Stimulated activated CD4-positive, alpha-beta T cell treated with anti-CD3 and anti-CD28 coated beads, Interleukin-1b, Interleukin-23, amount 100 ng/mL, for 1 hour (primary cell): ENCODE measurements at places on chromosomes 12 and 14.

GRCh38 chr12:125124320-125124966, 59.2 kb downstream of the AACS start:
- DNase-seq = no peak

DNA sequence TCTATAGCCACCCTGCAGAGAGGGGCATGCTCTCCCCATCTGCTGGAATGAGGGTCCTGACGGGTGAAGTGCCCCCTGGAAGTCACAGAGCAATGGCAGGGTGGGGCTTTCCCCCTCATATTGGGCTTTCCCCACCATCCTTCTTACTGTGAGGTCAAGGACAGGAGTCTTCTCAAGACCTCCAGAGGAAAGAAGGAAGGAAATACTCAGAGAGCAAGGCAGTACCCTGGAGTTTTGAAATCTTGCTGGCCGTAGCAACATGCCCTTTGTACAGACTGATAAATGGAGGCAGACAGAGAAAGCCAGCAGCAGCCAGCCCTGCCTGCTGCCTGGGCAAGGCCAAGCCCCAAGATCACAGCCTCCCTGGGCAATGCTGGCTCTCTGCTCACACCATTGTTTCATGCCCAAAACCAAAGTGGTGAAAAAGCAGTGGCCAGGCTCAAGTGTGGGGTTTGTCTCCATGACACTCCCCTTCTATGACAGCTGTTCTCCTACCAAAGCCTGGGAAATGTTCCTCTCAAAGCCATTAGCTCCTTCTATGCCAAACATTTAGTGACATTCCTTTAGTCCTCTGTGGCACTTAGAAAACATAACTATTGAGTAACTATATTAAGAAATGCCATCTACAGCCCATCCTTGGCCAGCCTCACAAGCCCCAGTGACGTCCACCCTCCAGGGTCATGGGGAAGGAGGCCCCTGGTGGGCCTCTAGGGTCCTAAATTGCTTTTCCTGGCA, 13.2 kb upstream of the ITPK1 start:
- no peak for DNase-seq

- DNase-seq = no peak
Measured at GRCh38 chr14:55188686-55189295, 2.6 kb downstream of the DLGAP5 start.

- DNase-seq = no peak
Measured at GRCh38 chr12:128025589-128026245, 241.3 kb upstream of the TMEM132C start.

DNA sequence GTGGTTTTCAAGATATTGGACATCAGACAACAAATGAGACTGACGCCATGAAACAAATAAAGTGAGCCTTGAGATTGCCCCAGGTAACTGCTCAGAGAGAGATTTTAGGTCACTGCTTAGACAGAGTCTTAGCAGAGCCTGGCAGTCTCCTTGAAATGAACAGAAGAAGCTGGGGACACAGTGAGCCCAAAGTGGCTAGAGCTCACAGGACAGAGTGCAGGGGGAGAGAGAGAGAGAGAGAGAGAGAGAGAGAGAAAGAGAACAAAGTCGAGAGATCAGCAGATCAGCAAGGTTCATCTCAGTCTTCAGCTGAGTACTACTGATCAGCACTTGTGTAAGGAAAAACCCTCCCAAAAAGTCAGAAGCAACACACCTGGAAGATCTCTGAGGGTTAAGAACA, 147.4 kb downstream of the RMST start:
- DNase-seq = no peak

DNA sequence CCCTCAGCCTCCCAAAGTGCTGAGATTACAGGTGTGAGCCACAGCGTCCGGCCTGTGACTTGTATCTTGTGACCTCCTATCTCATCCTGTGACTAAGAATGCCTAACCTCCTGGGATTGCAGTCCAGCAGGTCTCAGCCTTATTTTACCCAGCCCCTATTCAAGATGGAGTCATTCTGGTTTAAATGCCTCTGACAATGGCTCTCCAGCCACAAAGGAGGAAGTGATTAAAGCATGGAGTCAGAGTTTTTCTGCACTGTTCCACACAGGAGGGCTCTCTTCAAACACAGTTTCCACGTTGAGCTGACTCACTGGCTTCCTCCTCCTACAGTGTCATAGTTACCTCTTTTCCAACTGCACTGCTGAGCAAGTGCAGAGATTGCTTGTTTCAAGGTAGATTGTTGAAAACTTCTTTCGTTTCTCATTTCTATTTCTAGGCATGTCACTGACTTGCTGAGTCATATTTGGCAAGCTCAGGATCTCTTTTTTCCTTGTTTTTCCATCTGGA, 383.8 kb downstream of the PCNX1 start:
- no peak for DNase-seq

DNA sequence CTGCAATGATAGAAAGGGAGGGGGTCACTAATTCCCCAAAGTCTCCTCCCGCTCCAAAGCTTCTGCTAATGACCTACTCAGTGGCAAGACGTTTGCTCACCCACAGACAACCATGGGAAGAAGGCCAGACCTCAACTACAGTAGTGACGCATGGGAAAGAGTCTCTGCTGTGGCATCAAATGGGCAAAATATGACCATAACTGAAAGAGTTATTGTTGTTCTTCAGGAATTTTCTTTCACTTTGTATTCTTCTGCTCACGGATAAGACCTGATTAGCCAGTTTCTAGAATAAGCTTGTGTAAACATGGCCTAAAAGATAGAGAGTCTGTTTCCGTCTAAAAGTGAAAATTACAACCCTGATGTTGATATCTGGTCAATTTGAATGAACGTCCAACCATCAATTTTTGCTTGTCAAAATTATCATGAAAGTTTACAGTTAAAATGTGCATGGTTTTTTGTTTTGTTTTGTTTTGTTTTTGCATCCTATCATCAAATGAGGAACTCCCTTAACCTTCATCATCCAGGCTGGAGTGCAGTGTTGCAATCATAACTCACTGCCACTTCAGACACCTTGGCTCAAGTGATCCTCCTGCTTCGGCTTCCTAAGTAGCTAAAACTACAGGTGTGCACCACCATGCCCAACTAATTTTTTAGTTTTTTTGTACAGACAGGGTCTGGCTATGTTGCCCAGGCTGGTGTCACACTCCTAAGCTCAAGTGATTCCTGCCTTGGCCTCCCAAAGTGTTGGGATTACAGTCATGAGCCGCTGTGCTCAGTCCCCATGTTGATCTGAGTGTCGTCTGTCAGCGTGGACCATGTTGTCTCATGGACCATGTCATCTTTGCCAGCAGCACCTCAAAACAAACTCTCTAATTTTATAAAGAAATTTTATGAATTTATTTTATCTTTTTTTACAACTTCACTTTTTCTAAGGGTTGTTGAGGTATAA, 7.0 kb downstream of the KRT6B start:
- DNase-seq = no peak

- DNase-seq = no peak
Measured at GRCh38 chr12:3263939-3264922, 187.1 kb downstream of the TSPAN9 start.

- no peak for DNase-seq
Measured at GRCh38 chr14:63249092-63249491, 44.8 kb downstream of the RHOJ start.

GRCh38 chr12:89825591-89826449, 117.2 kb upstream of the ATP2B1 start:
- DNase-seq = no peak

DNA sequence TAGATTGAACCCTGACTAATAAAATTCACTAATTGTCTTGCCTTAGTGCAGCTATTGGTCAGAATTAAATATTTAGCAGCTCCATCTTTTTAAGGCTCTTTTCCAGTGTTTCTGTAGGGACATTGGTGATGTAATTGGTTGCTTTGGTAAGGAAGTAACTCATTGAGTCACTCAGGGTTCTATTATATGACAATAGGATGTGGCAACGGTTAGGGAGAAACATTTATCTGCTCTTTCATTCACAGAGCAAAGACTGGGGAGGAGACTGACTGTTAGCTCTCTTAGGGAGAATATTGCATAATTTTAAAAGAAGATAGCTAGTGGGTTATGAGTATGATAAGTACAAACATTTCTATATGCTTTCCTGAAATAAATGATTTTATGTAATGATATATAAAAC, 616.5 kb downstream of the TRHDE start:
- DNase-seq = no peak

DNA sequence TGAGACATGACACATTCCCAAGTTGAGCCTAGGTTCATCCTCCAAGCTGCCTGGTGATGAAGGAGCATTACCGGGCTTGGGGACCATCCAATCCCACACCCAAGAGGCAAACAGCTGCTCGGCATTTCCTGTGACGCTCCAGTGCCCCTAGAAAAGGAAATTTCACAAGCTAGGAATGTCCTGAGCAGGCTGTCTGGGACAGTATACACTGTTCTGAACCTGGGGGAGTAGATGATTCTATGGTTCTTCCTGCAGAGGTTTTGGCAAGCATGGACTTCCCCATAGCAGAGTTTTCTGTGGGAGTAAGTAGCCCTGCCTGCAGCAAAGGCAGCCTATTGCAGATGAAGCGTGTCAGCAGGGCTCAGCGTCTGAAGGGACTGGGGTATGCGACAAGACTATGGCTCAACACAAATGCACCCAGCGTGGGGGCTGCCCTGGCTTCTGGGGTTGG, 47.4 kb upstream of the SRSF5 start:
- no peak for DNase-seq

- DNase-seq = no peak
Measured at GRCh38 chr12:2397356-2398045, 344.7 kb downstream of the CACNA1C start.

GRCh38 chr12:128240745-128241144, 26.2 kb upstream of the TMEM132C start:
- DNase-seq = no peak

DNA sequence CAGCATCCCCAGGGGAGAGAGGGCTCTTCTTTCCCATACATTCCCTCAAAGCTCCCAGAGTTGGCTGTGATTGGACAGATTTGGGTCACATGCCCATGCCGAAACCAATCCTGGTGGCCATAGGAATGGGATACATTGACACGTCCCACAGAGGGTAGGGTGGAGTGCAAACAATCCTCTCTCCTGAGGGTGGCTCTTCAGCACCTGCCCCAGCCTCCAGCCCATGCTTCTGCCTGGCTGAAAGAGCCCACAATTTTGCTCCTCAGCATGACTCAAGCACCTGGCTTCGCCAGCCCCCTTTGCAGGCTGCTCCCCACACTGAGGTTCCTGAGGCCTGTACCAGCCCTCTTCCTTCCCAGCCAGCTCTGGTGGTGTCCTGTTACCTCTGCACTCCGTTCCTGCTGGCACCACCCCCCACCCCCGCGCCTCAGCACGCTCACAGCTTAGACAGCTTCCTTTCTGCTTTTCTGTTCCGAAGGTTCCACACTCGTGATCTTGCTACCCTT, 71.7 kb downstream of the CCDC92 start:
- no peak for DNase-seq

DNA sequence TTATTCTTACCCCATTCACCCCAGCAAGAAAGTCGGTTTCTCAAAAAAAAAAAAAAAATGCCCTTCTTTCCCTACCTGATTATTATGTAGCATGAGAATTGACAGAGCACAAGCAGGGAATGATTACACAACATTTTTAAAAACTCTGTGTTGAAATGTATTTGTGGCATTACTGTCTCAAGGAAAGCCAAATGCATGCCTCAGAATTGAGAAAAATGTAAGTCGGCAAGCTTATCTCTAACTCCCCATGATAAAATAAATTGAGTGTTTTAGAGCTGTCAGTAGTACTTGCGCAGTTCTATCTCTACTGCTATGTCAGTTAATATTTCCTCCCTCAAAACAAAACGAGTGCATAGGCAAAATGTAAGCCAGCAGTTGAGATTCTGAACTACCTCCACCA, 25.7 kb downstream of the ANO4 start:
- DNase-seq = no peak

GRCh38 chr12:65446901-65447300, 168.4 kb downstream of the MSRB3 start:
- no peak for DNase-seq

DNA sequence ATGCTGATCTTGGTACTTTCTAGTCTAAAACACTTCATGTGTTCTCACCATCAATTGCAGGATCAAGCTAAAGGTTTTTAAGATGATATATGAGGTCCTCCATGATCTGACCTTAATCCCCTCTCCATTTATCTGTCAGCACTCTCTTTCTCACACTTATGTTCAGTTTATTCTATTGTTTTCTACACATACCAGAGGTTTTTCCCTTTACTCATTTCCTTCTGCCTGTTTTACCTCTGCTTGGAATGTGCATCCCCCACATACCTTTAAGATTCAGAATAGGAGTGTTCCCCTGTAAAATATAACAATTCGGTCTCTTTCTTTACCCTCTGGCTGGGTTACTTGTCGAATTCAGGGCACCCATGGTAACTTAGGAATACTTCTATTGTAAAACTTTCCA, 219.1 kb upstream of the PKP2 start:
- no peak for DNase-seq

- no peak for DNase-seq
Measured at GRCh38 chr12:67909681-67910080, 79.6 kb upstream of the IFNG-AS1 start.

- no peak for DNase-seq
Measured at GRCh38 chr14:100116134-100116533, 43.3 kb downstream of the DEGS2 start.

DNA sequence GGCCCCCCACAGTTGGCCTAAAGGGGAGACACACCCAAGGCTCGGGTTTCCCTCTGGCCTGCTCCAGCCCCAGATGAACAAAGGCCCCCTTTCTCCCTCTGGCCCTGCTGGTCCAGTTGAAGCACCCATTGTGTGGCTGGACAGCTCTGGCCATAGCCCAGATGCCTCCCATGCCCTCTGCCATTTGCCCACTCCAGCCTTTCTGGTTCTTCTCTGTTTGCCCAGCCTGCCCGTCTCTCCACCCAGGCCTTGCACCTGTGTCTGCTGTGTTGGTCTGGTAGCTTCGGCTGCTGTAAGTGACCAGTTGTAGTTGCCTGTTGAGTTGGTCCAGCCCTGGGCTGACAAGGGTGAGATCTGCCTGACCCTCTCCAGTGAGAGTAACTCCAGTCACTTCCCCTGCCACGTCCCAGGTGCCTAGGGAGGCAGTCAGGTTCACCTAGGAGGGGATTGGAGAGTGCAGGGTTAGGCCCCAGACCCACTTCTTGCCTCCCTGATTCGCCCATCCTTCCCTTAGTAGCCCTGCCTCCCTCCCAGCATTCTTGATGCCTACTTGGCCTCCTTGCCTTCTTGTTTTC, 3.0 kb downstream of the B4GALNT1 start:
- DNase-seq = no peak

- no peak for DNase-seq
Measured at GRCh38 chr14:24937300-24937699, 112.6 kb downstream of the STXBP6 start.

DNA sequence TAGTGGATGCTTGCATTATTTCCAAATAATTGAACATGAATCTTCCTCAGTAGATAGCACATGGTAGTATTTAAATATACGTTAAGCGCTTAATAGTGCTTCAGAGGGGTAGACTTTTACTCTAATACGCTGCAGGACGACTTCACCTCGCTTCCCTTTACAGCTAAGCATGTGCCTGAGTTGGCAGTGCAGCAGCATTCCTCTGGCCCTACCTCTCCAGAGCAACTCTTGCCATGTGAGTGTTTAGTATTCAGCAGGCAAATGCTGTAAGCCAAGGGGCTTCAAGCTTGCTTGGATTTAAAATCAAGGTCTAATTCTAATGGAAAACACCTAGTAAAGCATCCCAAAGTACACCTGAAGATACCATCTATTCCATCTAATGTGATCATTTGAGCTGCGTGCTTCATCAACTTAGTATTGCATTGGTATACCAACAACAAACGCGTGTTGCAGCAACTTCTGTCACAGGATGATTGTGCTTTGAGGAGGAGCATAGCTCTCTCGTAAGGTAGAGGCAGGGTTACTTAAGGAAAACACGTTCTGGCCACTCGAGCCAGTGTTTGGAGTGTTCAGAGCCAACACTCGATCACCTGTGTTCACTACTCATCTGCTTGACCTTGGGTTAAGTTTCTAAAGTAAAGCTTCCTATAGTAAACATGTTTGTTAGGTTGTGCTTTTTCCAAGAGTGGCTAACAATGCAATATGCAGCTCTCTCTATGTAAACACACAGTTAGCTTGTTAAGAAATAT, 60.6 kb downstream of the PIWIL1 start:
- DNase-seq = no peak
